ENCODE measurements at places on chromosomes 5 and 9.

DNA sequence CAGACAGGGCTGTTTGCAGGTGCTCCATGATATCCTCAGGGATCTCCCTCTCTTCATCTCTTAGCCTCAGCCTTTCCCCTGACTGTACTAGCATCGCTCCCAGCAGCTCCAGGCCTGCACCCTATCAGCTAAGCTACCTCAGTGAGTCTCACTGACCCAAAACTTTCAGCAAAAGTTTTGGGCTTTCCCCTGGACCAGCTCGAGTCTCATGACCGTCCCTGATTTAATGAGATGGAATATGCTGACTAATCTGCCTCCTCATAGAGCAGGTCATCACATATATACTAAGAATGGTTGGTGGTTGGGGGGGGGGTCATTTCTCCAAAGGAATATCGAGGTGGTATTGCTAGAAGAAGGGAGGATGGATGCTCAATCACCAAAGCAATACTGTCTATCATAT lies 151.5 kb downstream of the NR3C1 start:
- DNase-seq: no peak

- DNase-seq: peak; percentile 97
Observed at GRCh38 chr5:15003511-15003920, 131.9 kb upstream of the ANKH start.

GRCh38 chr5:15806613-15807012 lies 306.6 kb downstream of the FBXL7 start:
- no peak for DNase-seq

GRCh38 chr9:102497709-102498108 lies 497.4 kb upstream of the CYLC2 start:
- DNase-seq: no peak

DNA sequence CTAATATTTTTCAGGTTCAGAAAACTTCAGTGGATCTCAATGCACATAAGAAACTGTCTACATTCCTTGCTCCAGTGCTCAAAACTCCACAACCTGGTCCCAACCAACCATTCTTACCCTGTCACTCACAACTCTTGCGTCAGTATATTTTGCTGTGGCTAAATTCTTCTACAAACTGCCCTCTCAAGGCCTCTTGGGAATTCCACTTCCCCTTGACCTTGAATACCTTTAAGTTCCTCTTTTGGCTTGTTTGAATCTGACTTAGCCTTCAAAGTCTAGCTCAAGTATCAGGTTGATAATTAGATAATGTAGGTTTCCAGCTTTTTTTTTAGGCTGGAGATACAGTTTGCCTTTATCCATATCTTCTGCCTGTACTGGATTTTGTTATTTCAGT lies 128.3 kb downstream of the SLF1 start:
- no peak for DNase-seq

DNA sequence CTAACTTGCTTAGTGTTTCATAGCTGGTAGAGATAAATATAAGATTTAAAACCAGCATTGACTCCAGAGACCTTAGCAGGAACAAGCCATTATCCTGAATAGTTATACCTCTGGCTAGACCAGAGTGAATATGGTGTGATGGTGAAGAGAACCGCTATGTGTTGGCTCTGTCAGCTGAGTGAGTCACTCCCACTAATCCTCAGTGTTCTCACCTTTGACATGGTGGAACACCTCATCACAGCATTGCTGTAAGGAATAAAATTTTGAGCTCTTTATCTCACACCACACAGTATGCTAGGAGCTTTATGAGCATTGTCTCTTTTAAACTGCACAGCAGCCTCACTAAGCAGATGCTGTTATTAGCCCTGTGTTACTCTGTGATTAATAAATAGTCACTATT lies 90.7 kb upstream of the DHFR start:
- no peak for DNase-seq

DNA sequence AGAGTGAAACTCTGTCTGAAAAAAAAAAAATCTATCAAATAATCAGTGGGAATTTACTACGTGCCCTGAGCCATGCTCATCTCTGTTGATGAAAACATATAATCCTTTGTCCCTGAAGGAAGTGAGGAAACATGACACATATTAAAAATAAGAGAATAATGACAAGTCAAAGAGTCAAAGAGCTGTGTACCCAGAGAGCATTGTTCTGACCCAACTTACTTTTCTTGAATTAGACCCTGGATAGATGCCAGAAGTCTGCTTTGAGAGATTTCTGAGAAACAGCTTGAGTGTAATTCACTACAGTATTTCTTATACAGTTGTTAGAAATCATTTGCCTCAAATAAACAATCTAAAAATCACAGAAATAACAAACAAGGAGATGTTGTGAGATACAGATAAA lies 490.0 kb upstream of the PIK3R1 start:
- DNase-seq: no peak

GRCh38 chr5:89513299-89514044 lies 630.5 kb upstream of the MEF2C start:
- no peak for DNase-seq

DNA sequence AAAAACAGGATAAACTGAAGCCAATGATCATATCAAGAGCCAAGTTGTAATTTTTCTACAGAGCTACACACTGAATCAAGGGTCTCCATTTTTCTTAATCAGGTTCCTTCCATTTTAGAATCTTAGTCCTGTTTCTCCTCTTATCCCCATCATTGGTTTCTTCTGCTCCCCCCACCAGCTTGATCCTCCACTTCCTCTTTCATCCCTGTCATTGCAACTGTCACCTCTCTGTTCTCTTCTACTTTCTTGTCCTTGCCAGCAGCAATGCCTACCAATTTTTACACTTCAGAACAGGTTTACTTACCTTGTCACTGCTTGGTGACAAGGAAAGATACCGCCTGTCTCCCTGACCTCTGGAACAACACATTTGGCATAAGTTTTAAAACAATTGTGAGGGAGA lies 97.3 kb downstream of the CFAP90 start:
- DNase-seq: no peak

DNA sequence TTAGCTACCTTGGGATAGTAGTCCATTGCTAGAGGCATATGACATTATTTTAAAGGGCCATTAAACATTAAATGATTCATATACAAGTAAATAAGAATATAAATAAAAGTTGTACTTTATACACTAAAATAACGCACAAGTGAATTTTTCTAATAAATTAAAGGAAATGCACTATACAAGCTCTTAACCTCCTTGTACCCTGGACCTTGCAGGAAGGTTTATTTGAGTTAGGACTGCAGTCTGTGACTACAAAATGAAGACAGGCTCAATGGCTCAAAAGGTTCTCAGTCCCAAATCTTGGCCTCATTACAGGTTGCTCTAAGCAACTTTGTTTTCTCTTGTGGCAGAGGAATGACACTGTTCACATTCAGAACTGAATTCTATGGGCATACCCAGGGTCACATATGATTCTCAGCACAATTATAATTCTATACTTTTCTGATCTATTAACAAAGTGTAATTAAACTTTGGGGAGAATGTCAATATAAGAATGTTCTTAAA lies 34.4 kb downstream of the FEM1C start:
- no peak for DNase-seq

- no peak for DNase-seq
Observed at GRCh38 chr5:65020492-65020891, 251.8 kb downstream of the CWC27 start.

- DNase-seq: no peak
Observed at GRCh38 chr9:107929443-107929842, 439.9 kb upstream of the KLF4 start.

GRCh38 chr5:137507150-137507549 lies 8.0 kb upstream of the SPOCK1 start:
- no peak for DNase-seq

DNA sequence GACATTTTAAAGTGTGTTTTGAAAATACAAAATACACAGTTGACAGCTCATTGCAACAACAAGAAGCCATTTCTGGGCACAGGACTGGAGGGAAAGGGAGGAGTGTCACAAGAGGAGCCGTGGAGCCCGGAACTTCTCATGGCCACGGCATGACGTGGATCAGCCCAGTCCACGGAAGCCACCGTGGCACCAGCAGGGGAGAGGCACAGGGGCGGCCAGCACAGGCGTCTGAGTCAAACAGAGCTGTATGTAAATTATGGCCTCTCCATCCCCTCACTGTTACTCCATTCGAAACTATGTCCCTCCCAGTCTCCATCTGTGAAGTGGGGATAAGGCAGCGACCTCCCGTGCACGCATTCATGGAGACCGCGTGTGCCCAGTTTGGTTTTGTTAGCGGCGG lies 165.6 kb upstream of the IRX2 start:
- DNase-seq: no peak

GRCh38 chr9:136204145-136204805 lies 653 bp downstream of the LHX3 start:
- no peak for DNase-seq

GRCh38 chr9:2991292-2991691 lies 147.4 kb upstream of the PUM3 start:
- DNase-seq: no peak

DNA sequence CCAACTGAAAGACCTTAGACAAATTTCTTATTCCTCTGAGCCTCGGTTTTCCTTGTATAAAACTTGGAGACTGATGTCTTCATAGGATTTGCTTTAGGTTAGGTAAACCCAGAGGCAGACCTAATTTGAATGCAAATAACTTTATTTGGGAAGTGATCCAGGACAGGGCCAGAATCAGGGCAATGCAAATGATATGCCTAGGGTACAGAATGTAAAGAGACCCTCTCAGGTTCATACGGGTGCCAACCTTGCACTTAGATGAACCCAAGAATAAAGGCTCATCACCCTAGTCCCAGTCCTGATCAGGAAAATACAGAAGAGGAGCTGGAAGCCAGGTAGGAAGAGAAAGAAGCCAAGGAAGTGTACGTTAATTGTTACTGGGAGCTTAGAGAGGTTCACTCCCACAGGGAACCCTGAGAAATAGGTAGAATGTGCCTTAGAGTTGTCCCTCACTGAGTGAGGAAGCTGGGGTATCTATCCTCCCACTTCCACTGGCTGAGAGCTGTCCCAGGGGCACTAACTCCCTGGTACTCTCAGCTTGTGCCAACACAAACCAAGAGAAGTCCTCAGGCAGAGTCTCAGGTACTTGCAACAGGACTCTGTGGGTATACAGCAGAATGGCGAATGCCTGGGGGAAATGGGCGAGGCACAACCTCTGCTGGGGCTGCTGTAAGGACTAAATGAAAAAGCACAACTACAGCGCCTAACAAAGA lies 3.1 kb upstream of the HK3 start:
- DNase-seq: no peak

- DNase-seq: peak; percentile 50
Observed at GRCh38 chr5:108345541-108346171, 36.2 kb downstream of the FBXL17 start.

- DNase-seq: no peak
Observed at GRCh38 chr5:157506066-157506590, 46.1 kb downstream of the NIPAL4 start.

- no peak for DNase-seq
Observed at GRCh38 chr5:159819591-159820411, 96.5 kb upstream of the ADRA1B start.

GRCh38 chr9:33164138-33164809 lies 2.9 kb downstream of the B4GALT1 start:
- DNase-seq: no peak

- no peak for DNase-seq
Observed at GRCh38 chr9:80701061-80701460, 988.3 kb downstream of the TLE1 start.

- no peak for DNase-seq
Observed at GRCh38 chr5:34507933-34508332, 148.2 kb upstream of the RAI14 start.
